Inflammatory macrophage treated with lipopolysaccharide for 4 hours (primary cell): ENCODE measurements at places on chromosomes 7 and 10.

DNA sequence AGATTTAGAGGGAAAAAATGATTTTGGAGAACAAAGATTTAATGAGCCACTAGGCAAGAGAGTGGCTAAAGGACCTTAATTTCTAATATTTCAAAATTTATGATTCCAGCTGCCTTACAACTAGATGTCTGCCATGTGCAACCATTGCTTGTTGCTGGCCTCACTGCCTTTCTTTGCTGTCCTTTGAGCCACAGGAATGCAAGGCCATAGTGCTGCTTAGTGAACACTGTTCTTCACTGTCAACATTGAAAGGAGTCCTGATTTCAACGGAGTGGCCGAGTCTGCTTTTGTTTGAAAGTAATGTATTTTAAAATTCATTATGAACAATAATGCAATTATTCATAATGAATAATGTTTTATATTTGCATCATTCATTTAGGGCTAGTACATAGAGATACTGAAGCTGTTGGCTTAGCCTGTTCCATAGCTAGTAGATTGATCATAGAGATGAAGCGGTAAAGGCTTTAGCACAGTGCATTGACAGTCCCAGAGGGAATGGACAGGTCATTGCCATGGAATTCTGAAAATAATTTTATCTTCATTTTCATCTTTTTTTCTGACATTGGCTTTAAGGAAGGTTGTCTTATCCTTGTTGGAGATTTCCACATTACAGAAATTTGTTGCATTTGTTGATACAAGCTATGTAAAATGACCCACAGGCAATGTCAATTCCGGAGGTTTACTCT is 544.1 kb downstream of the AUTS2 start:
- DNase-seq, result no peak

DNA sequence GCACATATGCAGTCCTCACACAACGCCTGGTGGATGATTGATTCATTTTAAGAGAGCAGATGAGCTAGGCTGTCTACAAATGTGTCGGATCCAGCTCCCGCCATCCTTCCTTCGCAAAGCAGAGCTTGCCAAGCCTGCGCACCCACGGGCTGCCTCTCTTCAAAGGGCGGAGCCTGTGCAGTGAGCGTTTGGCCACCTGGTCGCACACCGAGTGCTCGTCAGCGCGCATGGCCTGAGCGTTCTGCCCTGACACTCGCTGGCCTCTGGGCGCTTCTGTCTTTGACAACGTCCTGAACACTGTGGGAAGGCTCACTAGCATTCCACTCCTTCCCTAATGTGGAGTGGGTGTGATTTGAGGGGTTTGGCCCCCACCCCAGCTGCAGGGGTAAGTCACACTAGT is 47.1 kb upstream of the TMEM72 start:
- no peak for DNase-seq

DNA sequence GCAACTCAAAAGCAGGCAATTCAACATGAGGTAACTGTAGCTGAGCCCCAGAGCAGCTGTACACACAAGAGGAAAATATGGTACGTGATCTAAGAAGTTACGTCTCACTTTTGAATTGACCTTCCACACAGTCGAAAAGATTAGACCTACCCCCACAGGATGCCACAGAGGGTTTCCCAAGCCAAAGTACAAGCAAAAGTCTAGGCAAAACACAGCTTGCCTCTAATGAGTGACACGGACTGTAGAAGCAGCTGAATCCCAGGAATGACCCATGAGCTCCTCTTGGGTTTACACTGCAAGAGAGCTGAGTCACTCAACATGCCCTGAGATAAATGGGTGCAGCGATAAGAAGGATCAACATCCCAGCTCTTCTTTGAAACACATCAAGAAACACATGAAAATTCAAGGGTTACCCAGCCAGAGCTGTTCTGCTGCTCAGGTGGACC is 9.8 kb downstream of the CREB3L2 start:
- no peak for DNase-seq

- DNase-seq, result no peak
These were observed 26.5 kb downstream of the NDUFB2 start for GRCh38 chr7:140723006-140723405.

DNA sequence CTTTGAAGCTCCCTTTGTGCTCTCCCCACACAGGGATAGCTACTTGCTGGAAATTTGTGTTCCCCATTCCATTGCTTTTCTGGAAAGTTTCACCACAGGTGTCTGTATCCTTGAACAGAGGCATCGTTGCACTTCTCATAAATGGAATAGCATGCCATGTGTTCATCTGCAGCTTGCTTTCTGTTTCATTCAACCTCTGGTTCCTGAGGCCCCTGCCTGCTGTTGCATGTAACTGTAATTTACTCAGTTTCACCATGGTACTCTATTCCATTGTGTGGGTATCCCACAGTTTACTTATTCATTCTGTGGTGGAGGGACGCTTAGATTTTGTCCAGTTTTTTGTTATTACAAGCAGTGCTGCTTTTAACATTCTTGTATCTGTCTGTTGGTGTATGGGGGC is 32.0 kb downstream of the EEPD1 start:
- peak; percentile 44 for DNase-seq

- no peak for DNase-seq
These were observed 10.5 kb upstream of the SCART1 start for GRCh38 chr10:133442967-133443924.

GRCh38 chr7:158587162-158588084 is at the start of gene PTPRN2:
PTPRN2 (minus strand) TSS chr7:158587823.
- peak; percentile 65 for DNase-seq

DNA sequence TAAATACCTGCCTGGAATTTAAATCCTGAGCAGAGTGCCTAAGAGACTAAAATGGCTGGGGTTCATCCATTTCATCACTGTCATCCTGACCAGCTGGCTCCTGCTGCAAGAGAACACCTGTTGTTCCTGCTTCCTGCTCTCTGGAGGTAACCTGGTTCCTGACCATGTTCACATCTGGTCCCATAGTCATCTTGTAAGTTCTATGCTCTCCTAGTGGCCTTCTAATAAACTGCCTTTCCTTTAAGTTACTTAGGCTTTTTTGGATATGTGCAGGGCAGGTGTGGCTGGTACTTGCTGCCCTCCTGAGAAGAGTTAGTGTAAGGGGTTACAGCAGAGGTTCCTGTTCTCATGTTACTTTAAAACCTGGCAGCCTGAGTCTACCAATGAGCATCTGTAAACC is 80.0 kb downstream of the NRCAM start:
- no peak for DNase-seq

DNA sequence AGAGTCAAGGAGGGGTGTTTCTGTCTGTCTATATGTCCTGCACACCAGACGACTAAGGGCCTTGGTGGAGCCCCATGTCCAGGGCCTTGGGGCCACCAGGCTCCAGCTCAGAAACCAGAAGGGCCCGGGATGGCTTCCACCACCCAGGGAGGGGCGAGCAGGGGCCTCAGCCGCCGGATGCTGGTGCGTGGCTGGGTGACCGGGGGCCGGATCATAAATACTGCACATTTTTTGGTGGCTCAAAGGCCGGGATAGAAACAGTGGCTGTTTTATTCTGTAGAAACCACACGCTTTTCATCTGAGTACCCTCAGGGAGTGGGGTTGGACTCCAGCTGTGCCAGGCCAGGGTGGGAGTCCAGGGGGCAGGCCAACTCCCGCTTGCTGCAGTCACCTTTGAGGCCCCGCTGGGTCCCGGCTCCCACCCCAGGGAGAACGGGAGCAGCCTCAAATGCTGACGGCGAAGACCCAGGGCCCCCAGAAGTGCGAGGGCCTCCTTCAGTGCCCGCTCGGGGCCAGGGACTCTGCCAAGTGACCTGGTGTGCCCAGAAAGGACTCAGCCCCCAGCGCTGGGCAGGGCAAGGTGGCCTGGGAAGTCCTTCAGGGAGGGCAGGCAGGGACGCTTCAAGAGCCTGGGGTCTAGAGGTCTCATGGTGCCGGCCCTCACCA is 28.2 kb downstream of the PDGFA start:
- no peak for DNase-seq

GRCh38 chr7:12861070-12861469 is 173.6 kb downstream of the ARL4A start:
- DNase-seq, result no peak

DNA sequence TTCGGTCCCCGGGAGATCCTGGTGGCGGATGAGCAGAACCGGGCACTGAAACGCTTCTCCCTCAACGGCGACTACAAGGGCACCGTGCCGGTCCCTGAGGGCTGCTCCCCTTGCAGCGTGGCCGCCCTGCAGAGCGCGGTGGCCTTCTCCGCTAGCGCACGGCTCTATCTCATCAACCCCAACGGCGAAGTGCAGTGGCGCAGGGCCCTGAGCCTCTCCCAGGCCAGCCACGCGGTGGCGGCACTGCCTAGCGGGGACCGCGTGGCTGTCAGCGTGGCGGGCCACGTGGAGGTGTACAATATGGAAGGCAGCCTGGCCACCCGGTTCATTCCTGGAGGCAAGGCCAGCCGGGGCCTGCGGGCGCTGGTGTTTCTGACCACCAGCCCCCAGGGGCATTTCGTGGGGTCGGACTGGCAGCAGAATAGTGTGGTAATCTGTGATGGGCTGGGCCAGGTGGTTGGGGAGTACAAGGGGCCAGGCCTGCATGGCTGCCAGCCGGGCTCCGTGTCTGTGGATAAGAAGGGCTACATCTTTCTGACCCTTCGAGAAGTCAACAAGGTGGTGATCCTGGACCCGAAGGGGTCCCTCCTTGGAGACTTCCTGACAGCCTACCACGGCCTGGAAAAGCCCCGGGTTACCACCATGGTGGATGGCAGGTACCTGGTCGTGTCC is 3.7 kb downstream of the TRIM56 start:
- DNase-seq, result no peak

DNA sequence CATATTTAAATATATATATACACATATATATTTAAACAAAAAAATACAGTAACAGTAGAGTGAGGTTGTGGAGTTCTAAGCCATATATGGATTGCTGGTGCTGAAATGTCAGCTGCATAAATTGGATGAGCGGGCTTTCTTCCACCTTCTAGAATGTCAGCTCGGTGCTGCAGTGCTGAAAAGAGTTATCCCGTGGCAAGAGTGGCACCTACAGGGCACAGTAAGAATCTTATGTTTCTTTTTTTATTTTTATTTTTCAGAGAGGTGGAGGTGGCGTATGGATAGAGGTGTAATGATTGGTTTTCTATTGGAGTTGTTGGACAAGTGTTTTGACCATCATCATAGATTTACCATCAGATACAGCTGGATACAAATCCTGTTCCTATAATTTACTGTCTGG is 86.2 kb upstream of the DYNC1I1 start:
- peak; percentile 55 for DNase-seq
